ENCODE measurements at places on chromosomes 3 and 15.
A peak's percentile ranks its signal among the peaks of the same experiment; 100 is the strongest.

- peak; percentile 62 for DNase-seq
Observed at GRCh38 chr3:9808345-9809037, 1.6 kb upstream of the TTLL3 start.

DNA sequence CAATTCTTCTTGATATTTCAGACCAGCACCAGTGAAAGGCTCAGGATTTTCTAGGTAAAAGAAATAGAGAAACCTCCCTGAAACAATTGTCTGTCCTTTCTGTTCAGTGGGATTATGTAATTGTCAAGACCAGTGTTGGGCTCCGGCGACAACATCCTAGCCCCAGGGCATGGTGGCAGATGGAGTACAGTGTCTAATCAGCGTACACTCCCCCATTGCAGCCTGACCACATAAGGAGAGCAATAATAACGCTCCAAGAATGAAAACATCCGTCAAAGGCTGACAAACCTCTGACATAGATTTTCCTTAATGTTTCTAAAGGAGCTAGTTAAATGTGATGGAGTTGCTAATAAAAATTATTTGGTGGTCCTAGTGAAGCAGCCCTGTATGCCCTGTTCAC is 144.6 kb downstream of the EBLN2 start:
- no peak for DNase-seq

- no peak for DNase-seq
Observed at GRCh38 chr15:41606997-41607396, 48.0 kb downstream of the TYRO3 start.

- no peak for DNase-seq
Observed at GRCh38 chr15:79673416-79674123, 223.2 kb downstream of the MTHFS start.

GRCh38 chr3:33943277-33943676 is 144.8 kb downstream of the PDCD6IP start:
- DNase-seq: no peak

DNA sequence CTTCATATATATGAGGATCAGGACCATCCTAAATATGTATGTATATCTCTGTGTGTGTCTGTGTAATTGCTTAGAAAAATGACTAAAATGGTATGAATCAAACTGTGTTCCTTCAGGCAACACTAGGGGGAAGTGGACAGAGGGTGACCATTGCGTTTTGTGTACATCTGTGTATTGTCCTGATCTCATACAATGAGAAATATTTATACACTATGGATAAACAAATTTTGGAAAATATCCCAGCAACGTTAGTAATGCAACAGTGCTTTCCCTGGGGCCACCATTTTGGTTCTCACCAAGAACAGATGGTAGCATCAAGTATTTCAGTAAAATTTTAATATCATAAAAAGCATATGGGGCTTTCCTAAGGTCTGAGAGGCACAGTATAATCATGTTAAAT is 130.1 kb downstream of the PTPRG start:
- no peak for DNase-seq

DNA sequence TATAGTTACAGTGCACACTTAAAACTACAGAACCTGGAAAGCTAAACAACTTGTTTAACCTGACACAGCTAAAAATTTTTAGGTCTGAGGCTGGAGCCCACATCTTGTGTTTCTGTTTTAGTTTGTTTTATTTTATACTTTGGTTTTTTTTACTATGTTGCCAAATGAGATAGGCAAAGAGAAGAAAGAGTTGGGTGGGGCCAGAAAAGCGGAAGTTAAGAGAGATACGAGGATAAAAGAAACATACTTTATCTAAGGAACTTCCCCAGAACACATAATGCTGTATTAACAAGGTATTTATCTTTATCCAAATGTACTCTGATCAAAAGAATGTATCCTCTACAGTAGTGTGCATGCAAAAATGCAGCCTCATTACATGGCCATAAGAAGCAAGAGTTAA is 1145.7 kb downstream of the EPHA3 start:
- DNase-seq: no peak

Data from CD4-positive, alpha-beta T cell treated with Interleukin-2 at 100 ng/mL for 4 hours (primary cell).